Natural killer cell (primary cell): ENCODE measurements at places on chromosomes 3 and 15. TPM values are rescaled to one million over a fixed set of nuclear protein-coding genes. Genes with fewer than 3 reads are reported as not detected.

GOLGA8H gene
- 1.2 TPM for total RNA-seq

NPAP1 gene
- total RNA-seq, result not detected

GPR15 gene
- total RNA-seq, result 0.97 TPM

DNASE1L3 gene
- total RNA-seq, result 1.3 TPM

SLC2A2 gene
- not detected for total RNA-seq
